ENCODE measurements at places on chromosomes 13 and 19. TPM values are rescaled to one million over a fixed set of nuclear protein-coding genes. Genes with fewer than 3 reads are reported as not detected.

DNA sequence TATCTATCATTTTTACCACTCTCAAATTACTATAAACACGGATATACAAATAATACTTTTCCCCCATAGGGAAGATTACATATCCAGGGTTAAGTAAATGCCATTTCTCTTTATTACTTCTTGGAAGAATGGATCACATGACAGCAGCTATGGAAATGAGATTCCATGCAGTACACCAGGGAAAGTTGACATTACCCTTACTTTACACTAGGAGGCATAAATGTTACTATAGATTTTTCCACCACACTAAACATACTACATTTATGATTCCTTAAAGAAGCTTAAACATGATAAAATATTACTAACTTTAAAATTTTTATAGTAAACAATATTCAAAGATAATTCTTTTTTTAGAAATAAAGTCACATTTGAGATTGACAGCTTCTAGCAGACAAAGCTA, 611.4 kb downstream of the PCDH9 start:
- DNase-seq: peak; percentile 11

DNA sequence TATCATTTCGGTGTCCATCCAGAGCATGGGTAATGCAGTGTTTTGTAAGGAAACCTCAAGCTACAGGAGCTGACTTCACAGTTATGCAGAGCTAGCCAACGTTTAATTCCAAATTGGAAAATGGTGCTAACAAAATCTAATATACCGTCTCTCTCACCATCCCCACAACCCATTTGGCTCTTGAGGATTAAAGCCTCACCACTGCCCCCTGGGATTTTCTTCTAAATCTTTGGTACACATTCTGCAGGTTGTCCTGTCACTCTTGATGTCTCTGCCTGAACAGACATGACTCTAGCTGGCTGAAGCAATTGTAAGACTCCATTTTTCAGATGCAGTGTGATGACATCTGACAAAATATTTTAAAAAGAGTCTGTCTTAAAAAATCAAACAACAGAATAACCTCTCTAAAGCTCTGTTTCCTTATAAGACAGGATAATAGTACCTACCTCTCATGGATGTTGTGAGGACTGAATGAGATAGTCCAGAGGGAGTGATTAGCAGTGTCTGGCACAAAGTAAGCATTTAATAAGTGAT, 451.8 kb downstream of the SUCLA2 start:
- no peak for DNase-seq

ZNF350 gene
- 9.4 TPM for polyA plus RNA-seq

C13orf46 gene
- 0.51 TPM for polyA plus RNA-seq

LILRB3 gene
- not detected for polyA plus RNA-seq

KASH5 gene
- polyA plus RNA-seq: not detected
